Right atrium auricular region (tissue), 2 donors: ENCODE measurements at places on chromosomes 7 and 10. TPM values are rescaled to one million over a fixed set of nuclear protein-coding genes. Genes with fewer than 3 reads are reported as not detected.

The CPA4 gene
- 2.0 TPM for total RNA-seq

The VSTM4 gene
- total RNA-seq = 22.7 TPM

The SPDYE18 gene
- total RNA-seq = not detected

The LOXL4 gene
- total RNA-seq = 1.5 TPM

The OR13A1 gene
- total RNA-seq = not detected
